ENCODE measurements at places on chromosomes 1 and 21.

- no peak for DNase-seq
Observed at GRCh38 chr1:184408580-184408979, 21.8 kb downstream of the C1orf21 start.

GRCh38 chr1:159408862-159409400, 23.1 kb upstream of the OR10J4 start:
- no peak for DNase-seq

- DNase-seq = no peak
Observed at GRCh38 chr1:150513351-150513791, 2.2 kb upstream of the FALEC start.

DNA sequence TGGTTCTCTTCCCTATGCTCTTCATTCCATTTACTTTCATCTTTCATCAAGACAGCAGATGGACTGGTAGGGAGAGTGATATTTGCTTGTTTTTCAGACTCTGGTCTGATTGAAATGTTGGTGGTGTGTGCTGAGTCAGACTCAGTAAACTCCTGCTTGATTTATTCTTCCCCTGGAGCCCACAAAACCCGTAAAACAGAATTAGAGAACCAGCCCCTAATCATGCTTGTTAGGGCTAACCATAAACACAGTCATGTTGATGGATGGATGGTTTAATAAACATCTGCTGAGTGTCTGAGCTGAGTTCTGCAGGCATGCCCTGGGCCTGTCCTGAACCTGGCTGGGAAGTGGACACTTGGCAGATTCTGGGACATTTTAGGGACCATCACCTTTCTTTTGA, 24.8 kb downstream of the NOS1AP start:
- no peak for DNase-seq

- peak; percentile 97 for DNase-seq
Observed at GRCh38 chr1:117654493-117655219, 48.8 kb downstream of the TENT5C start.

GRCh38 chr1:83053446-83053845, 945.5 kb downstream of the TTLL7 start:
- DNase-seq = no peak

- DNase-seq = peak; percentile 52
Observed at GRCh38 chr1:21852282-21853130, 40.4 kb downstream of the LDLRAD2 start.

DNA sequence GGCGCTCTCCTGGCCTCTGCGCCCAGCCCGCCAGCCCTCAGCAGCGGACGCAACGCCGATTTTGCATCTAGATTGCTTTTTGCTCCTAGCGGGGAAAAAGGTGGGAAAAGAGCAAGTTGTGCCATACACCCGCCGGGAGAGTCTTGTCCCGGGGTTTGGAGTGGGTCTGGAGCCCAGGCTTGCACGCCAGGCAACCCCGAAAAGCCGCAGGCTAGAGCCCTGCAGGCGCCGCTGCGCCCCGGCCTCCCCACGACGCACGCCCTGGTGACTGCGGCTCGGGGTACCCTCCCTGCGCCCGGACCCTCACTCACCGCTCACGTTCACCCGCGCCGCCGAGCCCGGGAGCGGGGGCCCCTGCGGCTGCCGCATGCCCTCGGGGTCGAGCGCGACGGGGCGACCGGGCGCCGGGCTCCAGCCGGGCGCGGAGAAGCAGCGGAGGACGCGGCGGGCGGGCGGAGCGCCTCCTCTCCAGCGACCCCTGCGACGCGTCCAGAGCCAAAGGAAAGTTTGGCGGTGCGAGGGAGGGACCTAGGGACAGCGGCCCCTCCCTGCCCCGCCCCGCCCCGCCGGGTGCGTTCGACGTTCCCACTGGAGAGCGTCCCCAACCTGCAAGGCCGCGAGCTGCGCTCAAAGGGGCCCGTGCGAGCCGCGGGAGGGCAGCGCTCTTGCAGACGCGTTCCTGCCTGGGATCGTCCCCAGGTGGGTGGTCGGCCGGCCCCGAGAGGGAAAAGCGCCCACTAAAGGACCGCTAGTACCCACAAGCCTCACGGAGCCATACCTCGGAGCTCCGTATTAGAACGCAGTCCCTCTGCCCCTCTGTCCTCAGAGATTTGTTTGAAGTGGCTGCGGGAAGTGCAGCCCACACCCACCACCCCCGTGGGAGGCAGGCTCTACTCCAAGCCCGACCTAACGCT, at the start of gene LPAR3:
TSS of gene LPAR3 (minus strand) at position 502 of the 914 bp plus-strand sequence. CDS start 27,086 bp downstream, outside the sequence.
- DNase-seq = no peak
